ENCODE measurements at places on chromosomes 7 and 10. TPM values are rescaled to one million over a fixed set of nuclear protein-coding genes. Genes with fewer than 3 reads are reported as not detected.

The TMEM236 gene
- 0.29 TPM for total RNA-seq

DNA sequence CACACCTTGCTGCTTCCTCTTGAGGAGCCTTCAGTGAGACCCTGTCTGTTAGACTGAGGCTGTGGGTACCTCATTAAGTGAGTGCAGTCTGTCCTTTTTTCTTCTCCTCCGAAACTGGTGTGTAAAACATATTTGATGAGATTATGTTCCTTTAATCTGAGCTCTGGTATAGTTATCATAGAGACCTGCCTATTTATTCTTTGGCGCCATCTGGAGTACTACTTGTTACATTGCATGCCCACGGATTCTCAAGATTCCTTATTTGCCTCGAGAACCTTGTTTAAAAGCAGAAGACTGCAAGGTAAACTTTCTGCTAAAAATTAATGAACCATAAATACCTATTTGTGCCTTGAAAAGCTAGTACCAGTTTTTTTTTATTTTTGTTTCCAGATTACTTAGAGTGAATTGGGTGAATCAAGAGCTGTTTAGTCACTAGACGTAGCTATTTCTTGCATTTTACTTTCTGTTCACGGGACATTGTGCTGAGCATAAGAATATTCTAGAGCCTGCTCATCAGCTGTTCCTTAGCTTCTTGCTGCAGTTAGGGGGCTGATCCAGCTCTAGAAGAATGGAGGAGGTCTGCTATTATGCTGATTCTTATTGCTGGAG is 16.9 kb upstream of the STMP1 start:
- DNase-seq, result peak; percentile 31

The RELN gene
- 52.3 TPM for total RNA-seq

- no peak for DNase-seq
These were observed 89.9 kb downstream of the REEP3 start for GRCh38 chr10:63611078-63611477.

The LMOD2 gene
- not detected for total RNA-seq

DNA sequence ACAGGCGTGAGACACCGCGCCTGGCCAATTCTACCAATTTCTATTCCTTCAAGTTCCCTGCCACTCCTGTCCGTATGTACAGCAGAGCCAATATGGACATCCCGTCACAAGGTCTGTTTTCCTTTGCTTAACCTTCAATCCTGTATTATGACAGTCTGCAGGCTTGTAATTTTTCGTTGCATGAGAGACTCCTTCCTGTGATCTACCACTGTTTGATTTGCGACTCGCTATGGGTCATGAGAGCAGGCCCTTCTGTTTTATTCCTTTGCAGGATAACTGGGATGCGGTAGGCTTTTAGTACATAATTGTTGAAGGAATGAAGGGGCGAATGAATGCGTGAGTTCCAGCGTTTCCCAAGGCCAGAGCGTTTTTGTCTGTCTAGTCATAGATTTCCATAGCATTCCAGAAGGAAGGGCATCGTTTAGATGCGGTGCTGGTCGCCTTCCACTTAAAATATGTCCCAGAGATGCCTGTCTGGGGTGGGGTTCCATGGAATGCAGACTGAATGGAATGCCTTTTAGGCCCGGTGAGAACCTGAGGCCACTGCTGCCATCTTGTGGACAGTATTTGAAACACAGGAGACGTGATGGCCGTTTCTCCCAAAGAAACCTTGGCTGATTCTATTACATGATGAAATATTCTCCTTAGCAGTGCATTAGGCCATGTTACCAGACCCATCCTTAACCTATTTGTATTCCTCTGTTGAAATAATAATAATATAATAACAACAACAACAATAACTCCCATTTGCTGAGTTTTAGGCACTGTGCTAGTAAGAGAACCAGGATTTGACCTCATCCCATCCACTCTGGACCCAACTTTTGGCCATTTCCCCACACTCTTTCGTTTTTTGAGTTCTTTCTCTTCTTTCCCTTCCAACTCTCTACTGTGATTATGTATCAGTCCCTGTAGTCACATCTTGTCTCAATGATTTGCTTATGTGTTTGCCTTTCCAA is 193.2 kb downstream of the MYOF start:
- DNase-seq, result peak; percentile 88

GRCh38 chr10:69334302-69335062 is 56.2 kb downstream of the HK1 start:
- peak; percentile 16 for DNase-seq

GRCh38 chr10:129775681-129776080 is 188.4 kb downstream of the EBF3 start:
- no peak for DNase-seq

The MYPN gene
- 0.11 TPM for total RNA-seq

DNA sequence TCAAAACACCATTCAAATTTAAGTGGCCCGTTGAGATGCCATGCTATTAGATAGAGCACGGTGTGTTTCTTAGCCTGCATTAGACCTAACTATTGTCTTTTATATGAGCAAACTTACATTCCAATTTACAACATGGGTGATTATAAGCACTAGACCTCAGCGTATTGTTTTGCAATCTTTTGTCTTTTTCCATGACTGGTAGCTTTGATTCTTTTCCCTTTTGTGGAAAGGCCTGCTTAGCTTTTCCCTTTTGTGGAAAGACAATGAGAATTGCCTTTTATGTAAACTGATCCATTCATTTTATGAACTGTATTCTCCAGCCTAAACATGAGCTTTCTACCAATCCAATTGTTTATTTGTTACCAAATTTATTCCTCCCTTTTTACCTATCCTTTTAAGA is 823.1 kb downstream of the CCSER2 start:
- no peak for DNase-seq

The WASL gene
- total RNA-seq, result 48.1 TPM

GRCh38 chr7:51349820-51350545 is 33.4 kb upstream of the COBL start:
- DNase-seq, result no peak

GRCh38 chr10:99815621-99816020 is 33.2 kb downstream of the ABCC2 start:
- no peak for DNase-seq

The HABP2 gene
- not detected for total RNA-seq

- DNase-seq, result no peak
These were observed 11.2 kb upstream of the CCSER2 start for GRCh38 chr10:84317174-84317573.

GRCh38 chr7:129298268-129298893 is 73.6 kb downstream of the AHCYL2 start:
- DNase-seq, result peak; percentile 77

The GBX1 gene
- not detected for total RNA-seq

GRCh38 chr10:69409176-69409495 is 7.6 kb downstream of the TACR2 start:
- no peak for DNase-seq

DNA sequence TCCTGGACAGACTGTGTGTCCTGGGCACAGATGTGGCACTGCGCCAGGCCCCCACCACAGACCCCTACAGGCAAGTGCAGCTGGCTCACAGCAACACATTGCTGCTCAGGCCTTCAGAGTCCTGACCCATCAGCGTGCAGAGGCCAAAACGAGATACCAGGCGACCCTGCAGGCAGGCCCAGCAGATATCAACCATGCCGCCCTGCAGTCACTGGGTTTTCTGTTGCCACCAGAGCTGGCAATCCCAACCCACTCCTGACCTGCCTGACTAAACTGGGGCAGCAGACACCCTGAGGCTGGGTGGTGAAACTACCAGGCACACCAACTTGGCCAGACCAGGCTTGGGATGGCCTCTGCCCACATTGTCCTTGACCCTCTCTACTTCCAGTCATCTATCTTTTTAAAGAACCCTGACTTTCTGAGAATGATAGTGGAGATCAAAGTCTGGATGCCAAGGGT is 20.3 kb downstream of the ZCCHC24 start:
- no peak for DNase-seq

DNA sequence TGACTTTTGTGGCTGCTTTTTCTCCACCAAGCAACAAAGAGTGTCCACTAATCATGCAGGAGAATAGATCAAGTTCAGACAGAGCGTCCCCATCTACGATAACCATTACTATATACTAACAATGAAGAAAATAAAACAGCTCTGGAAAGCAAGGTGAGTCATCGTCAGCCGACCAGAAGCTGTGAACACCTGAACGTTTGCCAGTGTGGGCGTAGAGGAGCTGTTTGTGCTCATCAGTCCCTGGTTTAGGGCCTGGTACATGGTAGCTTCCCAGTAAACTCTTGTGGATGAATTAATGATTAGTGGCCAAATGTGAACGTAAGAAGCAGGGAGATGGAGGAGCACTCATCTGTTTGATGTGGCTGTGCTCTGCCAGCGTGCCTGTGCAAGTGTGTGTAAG is 180.7 kb downstream of the EVX1 start:
- no peak for DNase-seq

DNA sequence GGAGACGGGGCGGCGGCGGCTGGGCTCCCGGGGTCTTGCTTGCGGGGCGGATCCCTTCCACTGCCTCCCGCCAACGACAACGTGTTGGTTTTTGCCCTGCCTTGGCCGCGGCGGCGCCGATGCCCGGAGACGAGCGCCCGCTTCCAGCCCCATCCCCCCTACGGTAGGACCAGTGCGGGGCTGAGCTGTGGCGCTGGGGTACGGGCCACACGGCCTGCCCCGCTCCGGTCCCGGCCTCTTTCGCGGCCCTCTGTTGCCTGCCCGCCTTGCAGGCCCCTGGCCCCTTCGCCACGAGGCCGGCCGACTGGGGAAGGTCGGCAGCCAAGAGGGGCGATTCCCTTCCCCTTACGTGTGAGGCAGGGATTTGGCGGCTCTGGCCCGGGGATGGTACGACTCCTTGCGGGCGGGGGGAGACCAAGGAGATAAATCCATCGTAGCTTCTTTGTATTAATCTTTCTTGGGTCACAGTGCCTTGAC is 488 bp downstream of the EIF4H start:
- DNase-seq, result peak; percentile 37

The SPAM1 gene
- total RNA-seq, result not detected

The UNCX gene
- total RNA-seq, result not detected

DNA sequence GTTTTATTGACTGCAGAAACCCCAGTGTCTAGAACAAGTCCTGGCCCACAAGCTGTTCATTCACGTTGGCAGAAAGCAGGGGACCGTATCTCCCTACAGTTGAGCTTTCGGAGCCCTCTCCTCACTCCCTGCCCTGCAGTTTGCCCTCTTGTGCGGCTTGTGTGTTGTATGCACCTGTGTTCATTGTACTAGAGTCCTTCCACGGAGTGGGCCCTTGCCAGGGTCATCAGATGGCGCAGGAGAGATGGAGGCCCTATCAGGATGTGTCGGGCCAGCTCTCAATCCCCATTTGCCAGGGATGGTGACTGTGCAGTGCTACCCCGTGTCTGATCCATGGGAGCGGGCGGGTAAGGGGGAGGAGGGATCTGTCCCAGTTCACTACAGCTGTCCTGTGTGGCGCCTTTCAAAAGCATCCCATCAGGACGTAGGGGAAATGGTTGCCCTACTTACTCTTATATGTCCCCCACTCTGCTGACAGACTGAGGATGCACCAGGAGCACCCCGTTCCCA is 77.4 kb upstream of the PRR15 start:
- DNase-seq, result no peak

DNA sequence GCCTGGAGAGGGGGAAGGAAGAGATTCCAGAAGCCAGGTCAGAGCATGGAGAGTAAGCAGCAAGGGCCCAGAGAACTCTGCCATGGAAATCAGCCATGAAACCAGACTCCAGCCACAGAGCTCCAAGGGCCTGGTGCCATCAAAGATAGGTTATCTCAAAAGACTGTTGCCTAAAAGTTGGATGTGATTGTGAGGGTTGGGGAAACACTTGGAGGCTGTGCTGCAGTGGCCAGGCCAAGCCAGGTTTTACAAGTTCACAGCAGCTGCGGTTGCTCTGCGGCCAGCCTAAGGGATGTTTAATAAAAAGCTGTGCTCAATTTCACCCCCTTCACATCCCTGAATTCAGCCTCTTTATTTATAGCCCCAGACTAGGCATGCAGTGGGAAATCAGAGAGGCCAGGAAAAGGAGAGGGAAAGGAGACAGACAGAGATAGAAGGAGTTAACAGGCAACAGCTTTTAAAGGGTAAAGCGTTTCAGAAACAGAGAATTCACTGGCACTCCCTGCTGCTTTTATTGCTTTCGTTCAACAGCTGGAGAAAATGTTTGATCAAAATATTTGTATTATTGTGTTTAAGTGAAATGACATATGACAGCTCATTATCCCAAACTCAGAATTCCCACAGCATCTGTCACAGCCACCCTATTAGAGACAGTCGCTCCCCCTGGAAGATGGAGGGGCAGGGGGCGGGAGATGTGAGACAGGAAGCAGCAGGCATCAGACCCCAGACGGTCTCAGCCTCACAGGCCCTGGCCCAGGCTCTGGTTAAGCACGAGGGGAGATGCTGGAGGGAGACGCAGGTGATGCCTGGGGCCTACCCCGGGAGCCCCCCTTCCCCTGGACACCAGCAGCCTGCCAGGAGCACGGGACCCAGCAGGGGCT is 140.1 kb downstream of the GLI3 start:
- no peak for DNase-seq

The FEZF1 gene
- not detected for total RNA-seq

DNA sequence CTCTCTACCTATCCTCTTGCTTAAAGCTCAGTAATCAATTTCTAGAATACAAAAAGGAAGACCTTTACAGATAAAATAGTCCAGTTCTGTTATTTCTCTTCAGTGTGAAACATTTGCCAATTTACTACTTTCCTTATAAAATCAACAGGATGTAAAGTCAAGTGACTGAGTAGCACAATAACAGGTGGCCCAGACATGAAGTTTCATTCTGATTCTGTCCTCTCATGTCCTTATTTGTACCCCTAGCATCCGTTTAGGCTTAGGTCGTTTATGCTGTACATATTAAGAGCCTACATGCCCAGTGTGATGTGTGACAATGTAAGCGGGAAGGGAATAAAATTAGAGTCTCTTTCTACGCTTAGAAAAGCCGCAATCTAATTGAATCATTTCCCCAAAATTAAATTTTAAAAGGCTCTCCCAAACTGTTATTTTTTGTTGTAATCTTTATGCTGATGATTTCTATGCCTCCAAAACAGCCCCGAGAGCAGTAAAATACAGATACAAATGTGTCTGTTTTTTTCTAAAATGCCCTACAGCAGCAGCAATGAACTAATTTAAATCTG is 29.1 kb downstream of the EPC1 start:
- no peak for DNase-seq

DNA sequence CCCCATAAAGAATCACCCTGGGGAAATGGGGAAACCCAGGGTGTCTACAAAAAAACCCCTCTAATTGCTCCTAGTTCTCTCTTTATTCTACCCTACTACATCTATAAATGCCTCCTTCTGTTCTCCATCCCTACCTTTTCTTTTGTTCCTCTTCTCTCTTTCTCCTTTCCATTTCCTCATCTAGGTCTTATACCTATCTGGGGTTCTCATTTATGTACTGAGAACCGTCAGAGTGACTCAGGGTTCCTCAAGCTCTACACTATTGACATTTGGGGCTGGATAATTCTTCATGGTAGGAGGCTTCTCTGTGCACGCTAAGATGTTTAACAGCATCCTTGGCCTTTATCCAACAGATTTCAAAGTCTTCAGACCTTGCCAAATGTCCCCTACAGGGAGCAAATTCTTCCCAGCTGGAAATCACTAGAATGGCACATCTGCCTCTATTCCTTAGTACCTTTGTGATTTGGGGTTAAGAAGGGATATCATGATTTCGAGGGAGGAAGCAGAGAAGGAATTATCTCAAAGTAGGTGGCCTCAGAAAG is 137.4 kb upstream of the PTN start:
- no peak for DNase-seq

The AGR2 gene
- not detected for total RNA-seq

GRCh38 chr10:132696204-132696603 is 89.7 kb downstream of the NKX6-2 start:
- DNase-seq, result no peak

All from thyroid gland (tissue), 4 donors.